Activated T-cell treated with anti-CD3 and anti-CD28 coated beads, Interleukin-2, amount 50 U/mL, for 48 hours (primary cell): ENCODE measurements at places on chromosomes 11 and 22.

GRCh38 chr11:117874253-117874909 is 2.1 kb downstream of the FXYD6 start:
- DNase-seq, result no peak

- no peak for DNase-seq
Observed at GRCh38 chr11:17643506-17644405, 75.6 kb upstream of the MYOD1 start.

DNA sequence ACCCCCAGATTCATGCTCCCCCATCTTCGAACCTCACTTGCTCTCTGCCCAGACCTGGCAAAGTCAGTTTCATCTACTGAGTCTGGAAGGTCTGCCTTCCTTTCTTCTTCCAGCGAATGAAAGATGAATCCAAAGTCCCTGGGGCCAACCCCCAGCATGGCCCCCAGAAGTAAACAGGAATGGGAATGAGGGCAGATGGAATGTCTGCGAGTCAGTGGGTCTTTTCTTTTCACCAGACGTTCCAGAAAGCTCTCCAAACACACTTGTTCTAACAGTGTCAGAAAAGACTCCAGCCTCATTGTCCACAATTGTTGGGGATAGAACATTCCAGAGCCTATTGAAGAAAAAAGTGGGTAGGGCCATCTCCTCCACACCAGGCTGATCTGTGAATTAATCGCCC is 28.6 kb downstream of the RIBC2 start:
- DNase-seq, result no peak

DNA sequence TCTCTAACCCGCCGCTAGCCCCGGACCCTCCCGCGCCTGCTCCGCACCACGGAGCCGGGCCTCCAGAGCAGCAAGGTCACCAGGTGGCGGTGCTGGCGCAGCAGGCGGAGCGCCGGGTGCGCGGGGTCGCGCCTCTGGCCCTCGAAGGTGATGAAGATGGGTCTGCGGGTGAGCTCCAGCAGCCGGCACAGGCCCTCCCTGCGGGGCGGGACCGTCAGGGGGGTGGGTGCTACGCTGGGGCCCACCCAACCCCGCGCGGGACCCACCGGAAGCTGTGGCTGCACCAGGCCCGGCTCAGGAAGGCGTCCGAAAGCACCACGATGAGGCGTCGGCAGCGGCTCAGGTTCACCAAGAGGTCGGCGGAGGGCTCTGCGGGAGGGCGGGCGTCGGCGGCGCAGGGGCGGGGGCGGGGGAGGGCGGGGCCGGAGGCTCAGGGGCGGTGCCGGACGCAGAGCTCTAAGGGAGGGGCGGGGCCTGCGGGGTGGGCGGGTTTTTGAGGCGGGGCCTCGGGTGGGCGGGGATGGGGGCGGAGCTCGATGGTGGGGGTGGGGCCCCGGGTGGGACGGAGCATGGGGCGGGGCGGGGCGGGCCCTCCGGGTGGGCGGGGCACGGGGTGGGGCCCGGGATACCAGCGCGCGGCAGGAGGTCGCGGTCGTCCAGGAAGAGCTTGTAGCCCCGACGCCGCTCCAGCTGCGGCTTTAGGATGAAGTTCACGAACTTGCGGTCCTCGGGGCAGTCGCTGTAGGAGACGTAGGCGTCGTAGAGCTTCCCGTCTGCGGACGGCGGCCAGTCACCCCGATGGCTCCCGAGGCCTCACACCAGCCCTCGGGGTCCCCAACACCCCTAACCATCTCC is 7.8 kb downstream of the SIGIRR start:
- peak; percentile 92 for DNase-seq

DNA sequence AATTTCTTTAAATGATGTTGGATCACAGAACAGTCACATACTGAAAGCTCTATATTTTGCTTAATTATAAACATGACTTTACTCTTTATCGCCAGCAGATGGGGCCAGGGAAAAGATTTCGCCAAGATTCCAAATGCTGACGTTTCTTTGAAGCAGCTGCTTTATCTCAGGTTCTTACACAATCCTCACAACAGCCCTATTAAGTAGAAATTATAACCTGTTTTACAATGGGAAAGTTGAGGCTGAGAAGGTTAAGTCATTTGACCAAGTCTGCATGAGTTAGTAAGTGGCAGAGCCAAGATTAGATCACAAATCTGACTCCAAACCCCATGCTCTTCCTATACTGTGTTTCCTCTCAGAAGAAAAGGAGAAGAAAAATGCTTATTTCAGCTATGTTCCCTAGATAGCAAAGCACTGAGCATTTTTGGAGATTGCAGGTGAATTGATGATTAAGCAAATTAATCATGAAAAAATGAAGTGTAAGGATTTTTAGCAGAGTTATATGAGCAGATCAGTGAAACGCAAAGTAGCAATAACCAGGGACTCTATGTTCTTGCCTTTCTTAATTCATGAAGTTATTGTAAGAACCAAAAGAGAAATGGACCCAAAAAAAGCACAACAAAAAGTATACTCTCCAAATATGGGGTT is 79.0 kb downstream of the AASDHPPT start:
- no peak for DNase-seq

GRCh38 chr11:116563028-116563711 is 209.6 kb downstream of the BUD13 start:
- no peak for DNase-seq

DNA sequence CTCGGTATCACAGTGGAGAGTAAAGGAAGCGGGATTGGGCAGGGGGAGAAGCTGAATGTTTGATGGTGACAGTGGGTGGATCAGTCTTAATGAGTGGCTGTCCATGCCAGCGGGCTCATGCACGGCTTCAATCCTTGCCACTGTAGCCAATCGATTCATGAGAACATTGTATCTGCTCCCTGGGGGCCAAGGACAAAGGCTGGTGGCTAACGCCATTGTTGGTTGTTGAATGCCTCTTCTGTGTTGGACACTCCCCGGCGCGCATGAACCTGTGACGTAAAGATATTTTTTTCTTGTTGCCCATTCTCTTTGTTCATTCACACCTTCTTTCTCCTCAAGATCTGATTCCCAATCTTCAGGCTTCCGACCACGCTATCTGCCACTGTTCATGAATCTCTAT is 20.9 kb upstream of the ATXN10 start:
- no peak for DNase-seq

GRCh38 chr22:46824344-46824909 is 62.0 kb downstream of the TBC1D22A start:
- DNase-seq, result no peak

- no peak for DNase-seq
Observed at GRCh38 chr22:44585559-44586350, 87.7 kb upstream of the RTL6 start.

DNA sequence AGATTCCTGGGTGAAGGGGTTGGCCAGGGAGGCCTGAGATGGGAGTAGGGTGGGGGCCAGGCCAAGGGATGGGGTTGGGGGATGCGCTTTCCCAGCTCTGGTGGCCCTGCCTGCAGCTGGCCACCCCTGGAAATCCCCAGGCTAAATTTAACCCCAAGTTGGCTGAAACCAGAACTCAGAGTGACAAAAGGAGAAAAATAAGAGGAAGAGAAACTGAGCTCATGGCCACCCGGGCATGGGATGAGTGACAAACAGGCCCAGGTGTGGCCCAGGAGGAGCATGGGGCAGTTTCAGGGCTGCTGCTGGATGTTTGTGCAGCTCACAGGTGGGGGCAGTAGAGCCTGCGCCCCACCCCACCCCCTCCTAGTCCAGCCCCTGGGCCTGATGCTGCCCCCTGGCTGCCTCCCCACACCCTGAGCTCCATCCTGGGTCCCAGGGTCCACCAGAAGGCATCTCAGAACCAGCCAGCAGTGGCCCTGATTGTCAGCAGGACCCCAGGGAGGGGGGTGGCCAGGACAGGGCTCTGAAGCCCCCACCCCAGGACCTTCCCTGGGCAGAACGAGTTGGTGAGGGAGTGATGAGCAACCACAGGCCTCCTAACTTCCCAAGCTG is 48.0 kb downstream of the IGLL5 start:
- no peak for DNase-seq

GRCh38 chr22:50691521-50691920 is 18.9 kb downstream of the SHANK3 start:
- DNase-seq, result peak; percentile 48

- DNase-seq, result no peak
Observed at GRCh38 chr11:69499186-69499917, 17.9 kb downstream of the LINC01488 start.
